ENCODE measurements at places on chromosomes 2 and 18. TPM values are rescaled to one million over a fixed set of nuclear protein-coding genes. Genes with fewer than 3 reads are reported as not detected.

GPR45 gene
- total RNA-seq: not detected

DNA sequence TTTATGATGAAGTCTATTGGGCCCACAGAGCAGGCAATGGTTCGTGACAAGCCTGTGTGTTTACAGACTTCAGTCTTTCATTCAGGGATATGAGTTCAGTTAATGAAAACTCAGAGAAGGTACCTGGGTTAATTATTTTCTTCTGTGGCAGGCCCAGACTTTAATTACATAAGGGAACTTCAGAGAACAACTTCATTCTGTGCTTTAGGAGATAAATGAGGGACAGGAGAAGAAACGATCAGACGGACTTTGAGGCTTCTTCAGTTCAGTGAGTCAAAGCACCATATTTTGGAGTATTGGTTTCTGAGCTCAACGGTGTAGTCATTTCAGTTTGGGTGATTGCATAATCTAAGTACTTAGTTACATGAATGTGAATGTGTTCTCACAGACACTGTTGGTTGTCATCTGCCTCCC is 203.0 kb upstream of the KCNJ3 start:
- no peak for DNase-seq

- DNase-seq: no peak
Observed at GRCh38 chr2:45173513-45173912, 164.3 kb upstream of the SIX2 start.

GRCh38 chr18:44882163-44882868 is 201.6 kb downstream of the SETBP1 start:
- DNase-seq: no peak

- no peak for DNase-seq
Observed at GRCh38 chr2:198945496-198945895, 512.2 kb downstream of the SATB2 start.
